ENCODE measurements at places on chromosomes 7 and 10. TPM values are rescaled to one million over a fixed set of nuclear protein-coding genes. Genes with fewer than 3 reads are reported as not detected.

GRCh38 chr10:131169146-131169545 lies 142.4 kb downstream of the TCERG1L start:
- no peak overlapping the region for H3K27ac ChIP-seq
- no peaks in the 10 kb centered on the region for H3K27me3 ChIP-seq
- DNase-seq, result no peak
- H3K36me3 ChIP-seq, result no peaks in the 10 kb centered on the region
- H3K4me3 ChIP-seq, result no peak overlapping the region

DNA sequence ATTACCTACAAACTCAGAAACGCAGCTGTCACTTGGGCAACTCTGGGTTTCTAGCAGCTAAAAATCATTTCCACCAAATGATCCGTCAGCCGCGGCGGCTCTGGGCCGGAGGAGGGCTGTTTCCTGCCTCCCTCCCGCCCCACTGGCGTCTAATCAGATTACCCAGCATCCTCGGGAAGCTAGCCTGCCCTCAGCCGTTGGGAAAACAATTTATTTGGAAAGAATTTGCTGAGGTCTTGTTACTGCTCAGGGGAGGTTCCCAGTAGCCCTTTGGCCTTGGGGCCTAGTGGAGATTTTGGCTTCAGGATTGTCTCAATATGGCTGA lies 65.0 kb upstream of the ADGRA1 start:
- no peaks in the 10 kb centered on the region for H3K4me1 ChIP-seq
- no peak overlapping the region for H3K27ac ChIP-seq
- peaks cover 27% of the 10 kb centered on the region for H3K27me3 ChIP-seq

DNA sequence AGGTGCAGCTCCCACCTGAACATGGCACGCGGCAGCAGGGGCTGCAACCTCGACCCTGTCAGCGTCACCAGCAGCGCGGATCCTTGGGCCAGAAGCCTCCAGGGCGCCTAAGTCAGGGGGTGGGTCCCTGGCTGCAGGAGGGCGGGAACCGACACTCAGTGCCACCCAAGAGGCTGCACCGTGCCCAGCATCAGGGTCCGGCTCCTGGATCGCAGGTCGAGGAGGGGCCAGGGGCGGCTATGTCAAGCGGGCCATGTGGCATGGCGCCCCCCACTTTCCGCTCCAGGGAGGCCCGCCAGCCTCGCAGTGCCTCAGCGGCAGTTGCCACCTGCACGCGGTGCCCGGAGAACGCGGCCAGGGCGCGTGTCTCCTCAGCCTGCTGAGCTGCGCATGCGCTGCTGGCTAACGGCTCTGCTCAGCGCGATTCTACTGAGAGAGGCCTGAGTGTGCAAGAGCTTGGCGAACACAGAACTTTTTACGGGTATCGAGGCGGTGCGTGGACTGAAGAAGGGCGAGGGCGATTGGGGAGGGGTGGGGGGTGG lies at the start of gene ANKRD30A:
Gene ANKRD30A, plus strand, starts transcription at position 408 of the 542 bp plus-strand sequence. CDS start 190 bp downstream, outside the sequence.
- no peak within 1 kb of the TSS for H3K4me3 ChIP-seq
- H3K36me3 ChIP-seq, result no peaks in the 10 kb centered on the region
- DNase-seq, result no peak
- H3K27me3 ChIP-seq, result no peaks in the 10 kb centered on the region
- H3K27ac ChIP-seq, result no peak within 1 kb of the TSS
- H3K4me1 ChIP-seq, result no peaks in the 10 kb centered on the region

DNA sequence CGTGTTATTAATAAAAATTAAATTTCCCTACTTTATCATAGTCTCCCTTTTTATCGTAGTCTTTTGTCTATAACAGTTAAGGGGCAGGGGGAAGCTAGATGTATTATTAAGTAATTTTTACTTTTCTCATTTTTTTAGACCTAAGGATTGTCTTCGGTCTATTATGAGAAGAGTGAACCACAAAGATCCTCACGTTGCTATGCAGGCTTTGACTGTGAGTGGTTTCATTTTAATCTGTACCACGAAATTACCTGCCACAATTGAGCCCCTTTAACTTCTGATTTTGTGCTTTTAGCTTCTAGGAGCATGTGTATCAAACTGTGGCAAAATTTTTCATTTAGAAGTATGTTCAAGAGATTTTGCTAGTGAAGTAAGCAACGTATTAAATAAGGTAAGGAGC lies 40.6 kb downstream of the STAM start:
- no peak overlapping the region for H3K27ac ChIP-seq
- H3K4me3 ChIP-seq, result no peak overlapping the region
- peaks cover 53% of the 10 kb centered on the region for H3K4me1 ChIP-seq
- H3K27me3 ChIP-seq, result no peaks in the 10 kb centered on the region
- peaks cover 9% of the 10 kb centered on the region for H3K36me3 ChIP-seq
- DNase-seq, result no peak

DNA sequence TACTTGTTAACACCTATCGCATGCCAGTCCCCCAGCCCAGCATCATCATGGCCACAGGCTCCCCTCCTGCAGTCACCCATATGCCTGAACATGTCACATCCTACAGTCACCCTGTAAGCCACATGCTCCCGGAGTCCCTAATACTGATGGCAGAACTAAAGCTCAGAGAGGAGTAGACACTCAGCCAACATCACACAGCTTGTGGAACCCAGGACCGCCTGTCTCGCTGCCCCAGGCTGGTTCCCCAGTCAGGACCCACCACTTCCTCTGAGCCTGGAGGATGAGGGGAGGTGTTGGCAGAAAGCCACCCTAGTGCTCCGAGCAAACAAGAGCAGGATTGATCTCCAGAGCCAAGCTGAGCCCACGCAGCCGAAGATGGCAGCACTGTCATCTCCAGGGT lies 85.0 kb upstream of the MYL10 start:
- H3K27me3 ChIP-seq, result peaks cover 17% of the 10 kb centered on the region
- no peak for DNase-seq
- no peaks in the 10 kb centered on the region for H3K36me3 ChIP-seq
- H3K27ac ChIP-seq, result no peak overlapping the region
- peaks cover 12% of the 10 kb centered on the region for H3K4me1 ChIP-seq

ADRB1 gene
- not detected for total RNA-seq

NEUROG3 gene
- total RNA-seq, result not detected
